ENCODE measurements at places on chromosomes 3 and 15. TPM values are rescaled to one million over a fixed set of nuclear protein-coding genes. Genes with fewer than 3 reads are reported as not detected.

The CCDC50 gene
- 22.0 TPM for total RNA-seq

GRCh38 chr15:26866298-26867199, at the start of gene GABRA5:
GABRA5 (plus strand) TSS chr15:26867062; CDS start chr15:26869249, 2,187 bp downstream.
- H3K36me3 ChIP-seq: no peaks in the 10 kb centered on the region
- peak within 1 kb of the TSS; percentile 53 for H3K4me3 ChIP-seq
- no peak within 1 kb of the TSS for H3K27ac ChIP-seq
- H3K27me3 ChIP-seq: peaks cover 17% of the 10 kb centered on the region
- H3K4me1 ChIP-seq: peaks cover 9% of the 10 kb centered on the region

GRCh38 chr3:152556731-152557254, 278.1 kb upstream of the P2RY1 start:
- H3K4me1 ChIP-seq: no peaks in the 10 kb centered on the region
- no peak overlapping the region for H3K4me3 ChIP-seq
- H3K36me3 ChIP-seq: no peaks in the 10 kb centered on the region
- DNase-seq: no peak
- H3K27me3 ChIP-seq: no peaks in the 10 kb centered on the region

GRCh38 chr3:20022954-20023622, 11.0 kb upstream of the PP2D1 start:
- H3K27me3 ChIP-seq: no peaks in the 10 kb centered on the region
- H3K4me1 ChIP-seq: no peaks in the 10 kb centered on the region
